Chondrocyte (in vitro differentiated cells): ENCODE measurements at places on chromosomes 3 and 15. TPM values are rescaled to one million over a fixed set of nuclear protein-coding genes. Genes with fewer than 3 reads are reported as not detected.

- H3K4me1 ChIP-seq, result no peaks in the 10 kb centered on the region
- no peak for DNase-seq
- no peak overlapping the region for H3K4me3 ChIP-seq
- H3K27ac ChIP-seq, result no peak overlapping the region
Measured at GRCh38 chr15:33780011-33780768, 188.1 kb upstream of the CHRM5 start.

GRCh38 chr3:191363221-191363620 lies 32.9 kb upstream of the UTS2B start:
- peaks cover 31% of the 10 kb centered on the region for H3K4me1 ChIP-seq
- no peak overlapping the region for H3K4me3 ChIP-seq
- no peak for DNase-seq
- H3K27me3 ChIP-seq, result no peaks in the 10 kb centered on the region
- peaks cover 33% of the 10 kb centered on the region for H3K36me3 ChIP-seq

- H3K4me1 ChIP-seq, result no peaks in the 10 kb centered on the region
- H3K27me3 ChIP-seq, result no peaks in the 10 kb centered on the region
- no peak overlapping the region for H3K27ac ChIP-seq
Measured at GRCh38 chr3:195135917-195136316, 135.0 kb downstream of the XXYLT1 start.

DNA sequence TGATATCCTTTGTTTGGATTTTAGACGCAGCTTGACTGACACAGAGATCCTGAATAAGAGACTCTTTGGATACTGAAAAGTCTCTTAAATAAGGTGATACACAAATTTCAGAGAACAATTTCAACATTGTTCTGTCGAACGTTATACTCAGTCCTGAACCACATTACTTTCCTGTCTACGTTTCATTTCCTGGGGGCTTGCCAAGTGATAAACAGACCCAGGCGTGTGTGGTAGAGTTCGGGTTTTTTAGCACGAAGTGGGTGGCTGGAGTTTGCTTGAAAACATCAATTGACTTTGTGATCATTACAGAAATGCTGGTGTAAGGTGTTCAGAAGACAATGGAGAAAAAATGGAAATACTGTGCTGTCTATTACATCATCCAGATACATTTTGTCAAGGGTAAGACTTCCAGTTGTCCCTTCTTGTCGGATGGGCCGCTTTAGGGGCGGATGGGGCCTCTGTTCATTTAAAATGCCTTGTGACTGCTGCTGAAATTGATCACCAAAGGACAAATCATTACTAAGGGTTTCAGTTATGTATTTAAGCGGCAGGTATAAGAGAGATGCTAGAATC lies at the start of gene CD96:
TSS of gene CD96 (plus strand) at position 287 of the 573 bp plus-strand sequence. CDS start at position 339, 52 bp downstream.
- H3K36me3 ChIP-seq, result no peaks in the 10 kb centered on the region
- no peak for DNase-seq
- H3K27ac ChIP-seq, result no peak within 1 kb of the TSS
- no peaks in the 10 kb centered on the region for H3K27me3 ChIP-seq
- H3K4me3 ChIP-seq, result no peak within 1 kb of the TSS
- peaks cover 26% of the 10 kb centered on the region for H3K4me1 ChIP-seq

DNA sequence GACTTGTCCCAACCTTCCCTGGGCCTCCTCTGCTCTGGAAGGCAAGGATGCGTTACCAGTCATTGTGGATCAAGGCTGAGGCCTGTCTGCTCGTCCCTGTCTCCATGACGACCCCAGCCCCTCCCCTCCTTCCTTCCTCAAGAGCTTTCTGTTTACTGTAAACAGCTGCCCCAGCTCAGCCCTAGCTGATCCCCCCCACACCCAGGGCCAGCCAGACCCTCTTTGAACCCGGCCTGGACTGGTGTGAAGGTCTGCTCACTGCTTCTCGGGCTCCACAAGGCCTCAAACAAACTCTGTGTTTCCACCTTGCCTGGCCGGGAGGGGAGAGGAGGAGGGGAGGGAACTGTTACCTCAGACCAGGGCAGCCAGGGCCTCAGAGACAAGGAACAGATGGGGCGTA lies 16.9 kb downstream of the VPS18 start:
- H3K27me3 ChIP-seq, result no peaks in the 10 kb centered on the region
- H3K27ac ChIP-seq, result no peak overlapping the region
- H3K4me3 ChIP-seq, result no peak overlapping the region
- H3K36me3 ChIP-seq, result no peaks in the 10 kb centered on the region

DNA sequence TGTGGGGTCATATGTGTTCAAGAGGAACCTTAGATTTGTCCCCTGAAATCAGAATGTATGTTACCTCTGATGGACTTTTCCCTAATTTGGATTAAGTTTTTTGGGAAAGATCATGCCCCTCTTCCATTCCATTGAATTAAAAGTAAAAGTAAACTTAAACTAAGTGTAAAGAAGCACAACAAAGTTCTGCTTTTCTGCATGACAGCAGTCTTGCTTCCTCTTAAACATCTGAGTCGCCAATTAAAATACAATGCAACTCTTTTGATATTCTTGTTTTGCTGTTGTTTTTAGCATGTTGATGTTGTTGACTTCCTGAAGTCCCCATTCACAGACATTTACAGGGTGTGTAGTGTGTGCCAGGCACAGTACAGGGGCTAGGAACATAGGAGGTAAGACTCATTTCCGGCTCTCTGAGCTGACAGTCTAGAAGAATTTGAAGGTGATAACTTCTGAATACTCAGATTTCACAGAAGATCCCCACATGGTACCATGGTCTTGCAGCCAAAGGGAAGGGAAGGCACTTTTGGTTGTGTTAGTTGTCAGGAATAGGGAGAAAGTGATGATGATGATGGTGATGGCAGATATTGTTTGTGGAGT lies 45.0 kb downstream of the USP13 start:
- H3K4me1 ChIP-seq, result no peaks in the 10 kb centered on the region
- H3K4me3 ChIP-seq, result no peak overlapping the region
- peaks cover 5% of the 10 kb centered on the region for H3K36me3 ChIP-seq
- DNase-seq, result no peak
- no peak overlapping the region for H3K27ac ChIP-seq
- no peaks in the 10 kb centered on the region for H3K27me3 ChIP-seq

DNA sequence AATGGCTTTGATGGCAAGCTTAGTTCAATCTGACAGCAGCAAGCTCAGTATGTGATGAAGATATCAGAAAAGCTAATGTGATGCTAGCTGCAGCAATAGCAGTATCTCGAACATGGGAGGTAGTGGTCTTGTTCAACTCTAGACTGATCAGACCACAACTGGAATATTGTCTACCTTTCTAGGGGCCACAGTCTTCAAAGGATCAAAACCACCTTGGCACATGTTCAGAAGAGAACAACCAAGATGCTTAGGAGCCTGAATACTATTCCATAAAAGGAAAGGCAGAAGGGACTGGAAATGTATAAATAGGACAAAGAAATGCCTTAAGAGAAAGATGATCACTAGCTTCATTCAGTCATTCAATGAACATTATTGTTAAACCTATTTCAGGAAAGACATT lies 2.3 kb downstream of the C3orf70 start:
- H3K4me1 ChIP-seq, result peaks cover 25% of the 10 kb centered on the region
- no peak for DNase-seq
- peak overlapping the region; percentile 42 for H3K27ac ChIP-seq

- no peak for DNase-seq
- H3K36me3 ChIP-seq, result no peaks in the 10 kb centered on the region
- peaks cover 50% of the 10 kb centered on the region for H3K4me1 ChIP-seq
- H3K27me3 ChIP-seq, result no peaks in the 10 kb centered on the region
- H3K4me3 ChIP-seq, result no peak overlapping the region
Measured at GRCh38 chr15:63517202-63517601, 12.8 kb downstream of the USP3 start.

PKM gene
- 909 to 976 TPM (median 944 TPM) in 3 replicates for total RNA-seq

PPP4R2 gene
- 63.5 to 78.4 TPM (median 70.0 TPM) in 3 replicates for total RNA-seq
